Body of pancreas (tissue), 4 donors: ENCODE measurements at places on chromosomes 7 and 10. TPM values are rescaled to one million over a fixed set of nuclear protein-coding genes. Genes with fewer than 3 reads are reported as not detected.
A peak's percentile ranks its signal among the peaks of the same experiment; 100 is the strongest.

- DNase-seq: peak; percentile 41
Observed at GRCh38 chr10:61899997-61900828, 1.3 kb upstream of the ARID5B start.

Gene EN2
- total RNA-seq: not detected

DNA sequence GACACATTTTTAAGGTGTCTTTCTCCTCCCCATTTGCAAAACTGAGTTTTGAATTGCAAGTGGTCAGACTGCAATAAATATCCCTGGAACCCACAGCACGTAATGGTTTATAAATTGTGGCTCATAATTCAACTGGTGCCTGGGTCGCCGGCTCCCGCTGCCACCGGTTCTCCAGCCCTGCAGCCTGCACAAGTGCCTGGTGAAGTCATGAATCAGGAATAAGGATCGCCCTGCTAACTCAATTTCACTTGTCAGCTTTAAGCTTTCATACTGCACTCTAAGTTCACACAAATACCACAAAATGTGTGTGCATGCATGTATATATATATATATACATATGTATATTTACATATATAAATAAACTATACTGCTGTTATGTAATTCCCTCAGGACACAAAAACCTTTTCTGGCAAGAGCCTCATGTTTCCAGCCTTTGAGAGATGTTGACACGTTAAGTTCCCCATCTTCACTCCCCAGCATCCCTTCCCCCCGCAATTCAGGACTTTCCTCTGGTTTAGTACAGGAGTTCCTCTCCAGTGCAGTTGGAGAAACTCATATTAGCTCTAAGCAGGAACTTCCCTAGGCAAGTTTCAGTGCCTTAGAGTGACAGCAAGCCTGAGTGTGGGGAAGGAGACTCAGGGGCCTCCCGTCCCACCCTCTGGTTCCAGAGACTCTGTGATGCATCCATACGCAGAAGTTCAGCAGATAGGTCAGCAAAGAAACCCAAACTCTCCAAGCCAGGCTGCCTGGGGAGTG is 129.2 kb upstream of the UNC5B start:
- no peak for DNase-seq

Gene TWIST1
- total RNA-seq: 0.52 TPM

GRCh38 chr7:92763636-92764423 is 72.5 kb downstream of the CDK6 start:
- no peak for DNase-seq

DNA sequence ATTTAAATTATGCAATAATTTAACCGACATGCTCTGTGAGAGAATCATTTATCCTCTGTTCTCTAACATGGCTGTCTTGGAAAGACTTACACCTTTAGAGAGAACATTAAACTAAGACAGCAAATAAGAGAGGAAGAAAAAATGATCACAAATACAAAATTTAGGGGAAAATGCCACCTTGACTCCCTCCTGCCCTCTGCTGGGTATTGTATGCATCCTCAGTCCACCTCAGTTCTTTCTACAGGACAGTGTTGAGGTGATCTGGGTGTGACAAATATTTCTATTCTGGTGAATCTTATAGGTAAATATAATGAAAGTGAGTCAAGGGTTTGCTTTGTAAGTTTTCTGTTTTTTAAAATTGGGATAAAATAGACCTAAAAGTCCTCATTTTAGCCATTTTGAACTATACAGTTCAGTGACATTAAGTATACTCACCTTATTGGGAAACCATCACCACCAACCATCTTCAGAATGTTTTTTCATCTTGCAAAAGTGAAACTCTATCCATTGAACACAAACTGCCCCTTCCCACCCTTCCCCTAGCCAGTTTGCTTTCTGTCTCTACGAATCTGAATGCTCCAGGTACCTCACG is 61.5 kb upstream of the ELMO1 start:
- DNase-seq: no peak

- no peak for DNase-seq
Observed at GRCh38 chr7:133688483-133689239, 435.8 kb downstream of the EXOC4 start.

Gene CFAP46
- total RNA-seq: 0.52 TPM

Gene GIMAP1
- total RNA-seq: 3.9 TPM

DNA sequence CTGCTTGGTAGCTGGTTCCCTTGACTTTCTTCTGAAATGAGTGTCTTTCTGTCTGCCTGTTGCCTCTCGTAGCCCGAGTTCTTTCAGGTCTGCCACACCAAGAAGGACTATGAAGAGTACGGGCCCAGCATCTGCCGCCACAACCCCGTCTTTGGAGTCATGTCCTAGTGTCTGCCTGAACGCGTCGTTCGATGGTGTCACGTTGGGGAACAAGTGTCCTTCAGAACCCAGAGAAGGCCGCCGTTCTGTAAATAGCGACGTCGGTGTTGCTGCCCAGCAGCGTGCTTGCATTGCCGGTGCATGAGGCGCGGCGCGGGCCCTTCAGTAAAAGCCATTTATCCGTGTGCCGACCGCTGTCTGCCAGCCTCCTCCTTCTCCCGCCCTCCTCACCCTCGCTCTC is 94.8 kb downstream of the ACTR3B start:
- no peak for DNase-seq

Gene TMEM196
- total RNA-seq: 0.26 TPM

GRCh38 chr10:54869022-54869421 is 68.0 kb upstream of the PCDH15 start:
- no peak for DNase-seq

- DNase-seq: no peak
Observed at GRCh38 chr7:110888641-110889040, 202.3 kb upstream of the LRRN3 start.

Gene PITX3
- not detected for total RNA-seq

DNA sequence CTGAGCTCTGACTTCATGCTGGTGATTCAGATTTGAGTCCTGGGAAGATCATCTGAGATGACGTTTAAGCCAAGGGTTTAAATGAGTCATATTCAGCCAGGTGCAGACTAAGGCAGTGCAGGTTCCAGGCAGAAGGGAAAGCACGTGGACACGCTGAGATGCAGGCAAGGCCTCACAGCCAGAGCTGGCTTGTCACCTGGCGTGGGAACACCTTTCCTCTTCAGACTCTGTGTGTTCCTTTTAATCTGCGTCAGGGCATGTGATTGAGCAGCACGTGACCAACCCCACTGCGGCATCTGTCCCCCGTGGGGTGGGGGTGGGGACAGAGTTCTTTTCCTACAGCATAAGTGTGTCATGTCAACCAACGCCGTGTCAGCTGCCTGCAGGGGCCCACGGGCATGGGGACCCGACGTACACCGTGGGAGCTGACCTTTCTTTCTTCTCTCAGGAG is 10.7 kb upstream of the IDI2 start:
- no peak for DNase-seq

- no peak for DNase-seq
Observed at GRCh38 chr10:70952401-70952800, 64.0 kb upstream of the PCBD1 start.

DNA sequence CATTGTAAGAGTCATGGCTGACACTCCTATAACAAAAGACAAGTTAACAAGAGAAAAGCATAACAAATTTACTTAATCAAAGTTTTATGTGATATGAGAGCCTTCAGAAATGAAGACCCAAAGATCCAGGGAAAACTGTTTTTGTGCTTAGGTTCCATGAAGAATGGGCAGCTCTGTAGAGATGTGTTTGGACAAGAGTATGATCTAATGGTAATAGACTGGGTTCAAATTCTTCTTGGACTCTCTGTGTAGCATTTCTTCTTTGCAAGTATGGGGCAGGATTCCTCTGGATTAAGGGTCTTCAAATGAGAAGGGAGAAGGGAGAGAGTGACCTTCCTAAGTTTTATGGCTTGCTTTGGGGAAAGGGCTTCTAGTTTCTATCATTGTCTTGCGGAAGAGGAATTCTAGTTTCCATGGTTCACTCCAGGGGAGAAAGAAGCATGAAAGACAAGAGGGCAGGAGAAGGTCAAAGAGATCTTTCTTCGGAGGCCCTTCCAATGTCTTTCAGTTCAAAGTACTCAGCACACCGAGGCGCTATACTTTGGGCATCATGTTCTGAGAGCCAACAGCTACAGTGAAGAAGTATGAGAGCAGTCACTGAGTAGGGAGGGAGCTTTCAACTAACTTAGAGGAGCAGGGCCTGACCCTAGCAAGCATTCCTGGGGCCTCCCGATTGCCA is 15.4 kb downstream of the IFIT3 start:
- no peak for DNase-seq

Gene MNX1
- 14.3 TPM for total RNA-seq

DNA sequence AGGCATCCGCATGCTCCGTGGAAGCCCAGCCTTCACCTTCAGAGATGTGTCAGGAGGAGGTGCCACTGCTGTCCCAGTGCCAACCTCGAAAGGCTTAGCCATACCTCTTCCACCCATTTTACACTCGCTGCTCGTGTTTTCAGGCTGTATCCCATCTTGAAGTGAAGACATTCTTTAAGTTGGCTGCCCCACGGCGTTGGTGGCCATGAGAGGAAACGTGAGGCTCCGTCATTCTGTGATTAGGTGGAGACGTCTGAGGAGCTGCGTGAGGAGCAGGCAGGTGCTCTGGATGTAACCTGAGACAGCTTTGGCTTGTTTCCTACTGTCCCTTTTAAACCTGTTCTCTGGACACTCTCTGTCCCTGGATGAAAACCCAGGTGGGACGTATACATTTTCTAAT is 159.9 kb upstream of the RNF32 start:
- DNase-seq: no peak

GRCh38 chr10:28913436-28914237 is 236.3 kb downstream of the BAMBI start:
- DNase-seq: peak; percentile 19

GRCh38 chr10:53697038-53697437 is 924.5 kb upstream of the MBL2 start:
- no peak for DNase-seq

DNA sequence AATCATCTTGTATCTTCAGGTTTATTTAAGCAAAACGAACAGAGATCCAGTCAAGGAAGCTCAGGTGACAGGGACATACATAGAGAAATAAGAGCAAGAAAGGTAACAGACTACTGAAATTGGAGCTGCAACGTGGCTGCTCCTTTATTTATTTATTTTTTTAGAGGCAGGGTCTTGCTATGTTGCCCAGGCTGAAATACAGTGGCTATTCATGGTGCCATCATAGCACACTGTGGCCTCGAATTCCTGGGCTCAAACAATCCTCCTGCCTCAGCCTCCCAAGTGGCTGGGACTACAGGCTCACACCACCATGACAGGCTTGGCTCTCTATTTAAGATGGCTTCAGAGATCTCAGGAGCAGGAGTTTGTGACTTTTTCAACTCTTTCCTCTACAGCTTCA is 46.4 kb downstream of the COL1A2 start:
- DNase-seq: no peak
